ENCODE measurements at places on chromosomes 12 and 14.

DNA sequence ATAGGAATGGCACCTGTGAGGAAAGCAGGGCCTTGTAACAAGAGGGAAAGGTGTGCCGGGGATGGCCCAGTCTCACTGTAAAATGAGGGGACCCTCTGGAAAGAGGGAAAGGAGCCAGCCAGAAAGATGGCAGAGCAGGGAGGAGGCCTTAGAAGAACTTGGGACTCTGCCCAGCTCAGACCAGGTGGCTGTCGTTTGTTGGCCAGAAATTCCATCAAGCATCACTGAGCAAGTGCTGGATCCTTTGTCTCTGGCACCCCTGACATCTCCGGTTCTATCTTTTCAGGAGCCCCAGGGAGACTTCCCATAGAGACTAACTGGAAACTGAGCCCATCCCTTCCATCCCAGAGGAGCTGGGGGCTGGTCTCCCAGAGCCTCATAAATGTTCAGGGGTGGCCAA is 43.3 kb downstream of the DEGS2 start:
- DNase-seq = no peak

DNA sequence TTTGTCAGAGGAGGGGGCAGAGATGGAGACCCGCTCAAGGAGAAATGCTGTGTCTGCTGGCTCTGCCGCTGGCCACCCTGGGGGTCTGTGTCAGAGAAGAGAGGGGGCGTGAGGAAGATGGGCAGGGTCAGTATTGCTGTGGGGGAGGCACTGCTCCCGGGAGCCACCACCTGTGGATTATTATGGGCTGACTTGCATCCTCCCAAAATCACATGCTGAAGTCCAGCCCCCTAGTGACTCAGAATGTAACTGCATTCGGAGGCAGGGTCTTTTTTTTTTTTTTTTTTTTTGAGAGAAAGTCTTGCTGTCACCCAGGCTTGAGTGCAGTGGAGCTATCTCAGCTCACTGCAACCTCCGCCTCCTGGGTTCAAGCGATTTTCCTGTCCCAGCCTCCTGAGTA is 12.3 kb downstream of the ABCD4 start:
- peak; percentile 50 for DNase-seq

DNA sequence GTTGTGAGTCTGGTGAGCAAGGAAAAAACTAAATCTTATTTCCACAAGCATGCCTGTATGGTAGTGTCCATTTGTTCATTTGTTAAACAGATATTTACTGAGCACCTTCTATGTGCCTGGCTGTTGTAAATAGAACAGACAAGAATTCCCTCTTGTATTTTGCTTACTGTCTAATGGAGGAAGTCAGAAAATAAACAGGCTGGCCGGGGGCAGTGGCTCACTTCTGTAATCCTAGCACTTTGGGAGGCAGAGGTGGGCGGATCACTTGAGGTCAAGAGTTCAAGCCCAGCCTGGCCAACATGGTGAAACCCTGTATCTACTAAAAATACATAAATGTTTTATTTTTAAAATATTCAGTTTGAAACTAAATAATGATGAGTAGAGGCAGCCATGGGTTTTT is 79.3 kb downstream of the GTF2A1 start:
- no peak for DNase-seq

DNA sequence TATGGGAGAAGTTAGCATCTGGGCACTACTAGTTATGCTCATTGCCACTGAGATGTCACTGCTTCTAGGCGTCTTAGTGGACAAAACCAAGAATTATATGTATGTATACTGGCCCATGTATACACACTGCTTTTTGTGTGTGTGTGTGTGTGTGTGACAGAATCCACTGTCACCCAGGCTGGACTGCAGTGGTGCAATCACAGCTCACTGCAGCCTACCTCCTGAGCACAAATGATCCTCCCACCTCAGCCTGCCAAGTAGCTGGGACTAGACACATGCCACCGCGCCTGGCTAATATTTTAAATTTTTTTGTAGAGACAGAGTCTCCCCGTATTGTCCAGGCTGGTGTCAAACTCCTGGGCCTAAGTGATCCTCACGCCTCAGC is 25.2 kb downstream of the LIMA1 start:
- DNase-seq = no peak

DNA sequence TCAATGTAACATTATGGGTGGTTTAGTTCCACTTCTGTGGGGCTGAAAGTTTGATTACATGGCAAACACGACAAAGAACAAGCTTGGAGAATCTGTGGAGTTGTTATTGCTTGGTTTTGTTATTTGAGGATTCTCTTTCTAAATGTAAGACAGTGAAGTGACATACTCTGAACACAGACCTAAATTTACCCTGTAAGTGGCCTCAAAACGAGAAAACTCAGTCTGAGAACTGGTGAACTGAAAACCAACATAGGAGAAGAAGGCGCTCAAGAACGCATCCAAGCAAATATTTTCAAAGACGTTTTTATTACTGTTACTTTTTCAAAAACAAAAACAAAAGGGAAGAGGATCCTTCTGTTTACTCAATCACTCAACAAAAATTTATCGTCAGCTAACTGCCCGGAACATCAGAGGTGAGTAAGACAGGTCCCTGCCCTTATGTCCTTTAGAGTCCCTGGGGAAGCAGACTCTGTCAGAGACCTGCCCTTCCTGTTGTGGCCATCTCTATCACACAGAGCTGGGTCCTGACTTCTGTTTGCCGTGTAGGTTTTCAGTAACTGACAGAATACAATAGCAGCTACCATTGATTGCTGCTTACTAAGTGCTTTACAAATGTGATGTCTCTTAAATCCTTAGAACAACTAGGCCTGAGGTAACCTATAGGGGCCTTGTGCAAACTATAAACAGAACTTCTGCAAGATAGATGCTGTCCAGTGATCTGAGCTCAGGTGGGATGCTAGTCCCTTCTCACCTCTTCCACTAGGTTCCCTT is 79.3 kb upstream of the C12orf71 start:
- DNase-seq = no peak

GRCh38 chr14:80428671-80429070 is 217.4 kb upstream of the DIO2 start:
- DNase-seq = no peak

DNA sequence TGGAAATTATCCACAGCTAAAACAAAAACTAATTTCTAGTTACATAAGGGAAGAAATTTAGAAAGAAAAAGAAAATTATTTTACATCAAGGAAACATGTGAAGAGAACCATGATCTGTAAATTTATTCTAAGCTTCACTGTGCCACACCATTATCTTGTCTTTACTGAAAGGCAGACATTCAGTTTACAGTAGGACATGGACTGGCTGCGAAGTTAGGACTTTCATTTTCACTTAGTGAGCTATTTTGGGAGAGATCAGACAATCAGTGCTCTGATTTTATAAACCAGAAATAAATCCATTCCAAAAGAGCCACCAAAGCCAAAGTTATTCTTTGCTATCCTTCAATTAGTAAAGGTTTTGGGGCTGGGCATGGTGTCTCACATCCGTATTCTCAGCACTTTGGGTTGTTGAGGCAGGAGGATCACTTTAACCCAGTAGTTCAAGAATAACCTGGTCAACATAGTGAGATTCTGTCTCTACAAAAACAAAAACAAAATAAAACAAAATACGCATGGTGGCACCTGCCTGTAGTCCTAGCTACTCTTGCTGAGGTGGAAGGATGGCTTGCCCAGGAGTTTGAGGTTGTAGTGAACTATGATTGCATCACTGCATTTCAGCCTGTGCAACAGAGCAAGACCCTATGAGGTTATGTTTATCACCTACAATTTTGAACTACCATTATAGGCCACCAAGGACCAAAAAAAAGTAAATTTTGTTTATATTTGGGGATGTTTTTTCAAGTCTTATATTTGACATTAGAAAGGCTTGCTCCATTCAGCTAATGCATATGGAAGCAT is 1084.8 kb upstream of the ATXN7L3B start:
- DNase-seq = no peak

DNA sequence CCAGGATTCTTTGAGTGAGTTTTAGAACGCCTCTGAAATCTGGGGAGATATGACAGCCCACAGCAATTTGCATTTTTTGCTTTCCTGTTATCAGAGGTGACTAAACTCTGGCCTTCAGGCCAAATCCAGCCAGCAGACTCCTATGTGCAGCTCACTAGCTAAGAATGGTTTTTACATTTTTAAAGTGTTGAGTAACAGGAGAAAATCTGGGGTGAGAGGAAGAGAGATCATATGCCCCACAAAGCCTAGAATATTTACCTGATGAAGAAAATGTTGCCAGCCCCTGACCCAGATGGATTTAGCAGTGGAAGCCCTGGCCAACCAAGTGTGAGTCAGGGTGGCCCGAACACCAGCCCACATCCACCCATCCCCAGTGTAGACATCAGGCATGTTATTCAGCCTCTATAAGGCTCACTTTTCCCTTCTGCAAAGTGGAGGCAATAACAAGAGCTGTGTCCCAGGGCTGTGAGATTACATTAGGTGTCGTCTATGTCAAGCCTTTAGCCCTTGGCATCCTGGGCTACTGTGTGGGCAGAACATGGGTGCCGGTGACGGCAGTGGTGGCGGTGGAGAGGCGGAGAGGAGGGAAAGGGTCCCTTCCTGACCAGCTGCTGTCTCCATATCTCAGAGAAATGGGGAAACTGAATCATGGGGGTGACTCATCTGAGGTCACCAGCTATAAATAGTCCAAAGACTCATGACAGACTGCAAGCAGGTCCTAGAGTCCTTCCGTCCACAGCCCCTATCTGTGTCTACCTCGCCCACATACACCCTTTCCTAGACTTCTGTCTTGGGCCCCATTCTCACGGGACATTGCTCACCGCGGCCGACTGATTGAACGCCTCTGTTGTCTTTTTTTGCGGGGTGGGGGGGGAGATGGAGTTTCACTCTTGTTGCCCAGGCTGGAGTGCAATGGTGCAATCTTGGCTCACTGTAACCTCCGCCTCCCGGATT is 32.6 kb upstream of the CD9 start:
- no peak for DNase-seq

DNA sequence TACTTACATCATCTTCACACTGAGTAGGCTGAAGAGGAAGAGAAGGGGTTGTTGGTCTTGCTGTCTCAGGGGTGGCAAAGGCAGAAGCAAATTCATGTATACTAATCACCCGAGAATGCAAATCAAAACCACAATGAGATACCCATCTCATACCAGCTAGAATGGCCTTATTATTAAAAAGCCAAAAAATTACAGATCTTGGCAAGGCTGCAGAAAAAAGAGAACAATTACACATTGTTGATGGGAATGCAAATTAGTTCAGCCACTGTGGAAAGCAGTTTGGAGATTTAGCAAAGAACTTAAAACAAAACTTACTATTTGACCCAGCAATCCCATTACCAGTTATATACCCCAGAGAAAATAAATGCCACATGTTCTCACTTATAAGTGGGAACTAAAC is 154.9 kb downstream of the SEC23A start:
- no peak for DNase-seq

DNA sequence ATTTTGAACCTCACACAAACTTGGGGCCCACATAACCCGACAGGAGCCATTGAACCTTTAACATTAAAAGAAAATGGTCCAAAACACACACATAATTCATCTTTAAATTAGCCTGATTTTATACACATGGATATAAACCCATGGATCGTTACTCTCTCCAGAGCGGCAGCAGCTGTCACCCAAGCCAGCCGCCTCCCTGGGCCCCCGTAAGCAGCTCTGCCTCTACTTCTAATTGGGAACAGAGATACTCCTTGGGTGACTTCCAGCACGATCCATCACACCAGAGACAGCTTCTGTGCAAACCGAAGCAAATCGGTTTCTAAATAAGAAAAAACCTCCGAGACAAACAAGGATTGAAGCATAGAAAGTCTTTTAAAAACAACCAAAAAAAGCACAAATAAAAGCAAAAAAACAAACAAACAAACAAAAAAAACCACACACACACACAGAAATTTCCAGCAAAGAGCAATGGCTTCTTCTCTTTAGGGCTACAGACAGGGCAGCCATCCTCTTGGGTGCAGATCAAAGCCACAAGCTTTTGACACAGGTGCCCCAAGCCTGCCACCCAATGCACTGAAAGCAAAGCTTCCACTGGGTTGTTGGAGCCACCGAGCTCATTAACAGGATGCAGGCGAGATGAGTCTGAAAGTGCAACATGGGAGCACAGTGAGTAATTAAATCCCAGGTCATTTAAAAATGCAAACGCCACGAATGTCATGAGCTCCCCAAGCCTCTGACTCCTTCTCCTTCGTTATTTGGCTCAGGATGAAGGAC is 156.9 kb downstream of the DPF3 start:
- DNase-seq = no peak

GRCh38 chr12:110561471-110562201 is 21.5 kb downstream of the PPTC7 start:
- peak; percentile 42 for DNase-seq

- no peak for DNase-seq
Measured at GRCh38 chr14:25308244-25308643, 258.3 kb upstream of the STXBP6 start.

DNA sequence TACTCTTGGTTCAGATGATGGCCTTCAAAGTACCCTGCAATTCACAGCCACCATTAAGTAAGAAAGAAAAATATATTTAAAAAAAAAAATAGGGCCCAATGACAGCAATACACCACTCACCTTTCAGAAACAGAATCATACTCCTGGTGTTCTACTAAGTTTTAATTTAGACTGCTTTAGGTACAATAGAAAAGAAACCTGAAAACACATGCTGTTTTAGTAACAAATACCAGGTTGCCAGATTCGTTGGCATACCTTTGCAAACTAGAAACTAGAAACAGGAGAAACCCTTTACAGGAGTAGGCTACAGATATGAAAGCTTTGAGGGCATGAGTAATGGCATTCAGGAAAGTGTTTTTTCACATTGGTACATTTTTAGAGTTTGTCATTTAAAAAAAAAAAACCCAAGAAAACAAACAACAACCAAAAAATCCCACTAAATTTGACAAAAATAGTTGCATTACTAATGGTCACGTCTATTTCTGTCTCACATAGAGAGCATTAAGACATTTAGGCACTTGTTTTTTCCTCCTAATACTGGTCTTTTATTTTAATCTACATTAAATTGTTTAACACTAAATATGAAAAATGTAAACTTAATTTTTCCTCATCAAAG is 4.0 kb downstream of the SIX1 start:
- no peak for DNase-seq

Measured in OCI-LY7 (cell line).